ENCODE measurements at places on chromosomes 11 and 22.

- DNase-seq, result no peak
These were observed 9.7 kb downstream of the PATE3 start for GRCh38 chr11:125797641-125798040.

DNA sequence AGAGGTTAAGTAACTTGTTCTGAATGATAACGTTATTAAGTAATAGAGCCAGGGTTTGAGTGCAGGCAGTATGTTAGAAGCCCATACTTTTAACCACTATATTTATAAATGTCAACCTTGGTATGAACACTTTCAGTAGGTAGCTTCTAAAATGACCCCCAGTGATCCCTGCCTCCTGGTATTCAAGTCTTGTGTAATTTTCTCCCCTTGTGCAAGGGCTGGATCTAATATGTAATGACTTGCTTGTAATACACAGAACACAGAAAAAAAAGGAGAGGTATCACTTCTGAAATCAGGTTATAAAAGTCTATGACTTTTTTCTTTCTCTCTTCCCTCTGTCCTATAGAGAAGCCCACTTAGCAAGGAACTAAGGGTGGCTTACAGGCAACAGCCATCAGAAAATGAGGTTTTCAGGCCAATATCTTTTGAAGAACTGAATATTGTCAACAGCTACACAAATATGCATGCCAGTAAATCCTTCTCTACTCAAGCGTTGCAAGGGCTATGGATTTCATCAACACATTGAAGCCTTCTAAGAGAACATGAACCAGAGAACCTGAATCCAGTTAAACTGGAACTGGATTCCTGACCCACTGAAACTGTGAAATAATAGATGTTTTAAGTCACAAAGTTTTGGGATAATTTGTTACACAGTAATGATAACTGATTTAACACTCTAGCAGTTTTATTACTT lies 712.3 kb downstream of the METTL15 start:
- DNase-seq, result no peak

DNA sequence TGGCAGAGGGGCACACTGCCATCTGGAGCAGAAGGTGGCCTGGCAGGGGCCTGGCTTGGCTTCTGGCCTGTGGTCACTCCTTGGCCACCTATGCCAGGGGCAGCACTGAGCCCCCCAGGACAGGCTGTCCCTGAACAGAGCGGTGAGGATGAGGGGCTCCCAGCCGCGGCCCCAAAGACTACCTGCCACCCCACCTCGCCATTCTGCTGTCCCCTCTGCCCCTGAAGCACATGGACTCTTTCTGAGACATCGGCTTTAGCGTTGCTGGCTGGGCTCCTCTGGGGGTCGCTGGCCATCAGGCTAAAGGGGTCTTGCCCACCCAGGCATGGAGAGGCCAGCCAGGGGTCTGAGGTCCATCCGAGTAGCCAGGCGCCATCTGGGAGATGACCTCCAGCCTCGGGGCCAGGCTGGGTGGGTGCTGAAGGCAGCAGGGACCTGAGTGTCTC lies 87.8 kb downstream of the WNT7B start:
- DNase-seq, result no peak

DNA sequence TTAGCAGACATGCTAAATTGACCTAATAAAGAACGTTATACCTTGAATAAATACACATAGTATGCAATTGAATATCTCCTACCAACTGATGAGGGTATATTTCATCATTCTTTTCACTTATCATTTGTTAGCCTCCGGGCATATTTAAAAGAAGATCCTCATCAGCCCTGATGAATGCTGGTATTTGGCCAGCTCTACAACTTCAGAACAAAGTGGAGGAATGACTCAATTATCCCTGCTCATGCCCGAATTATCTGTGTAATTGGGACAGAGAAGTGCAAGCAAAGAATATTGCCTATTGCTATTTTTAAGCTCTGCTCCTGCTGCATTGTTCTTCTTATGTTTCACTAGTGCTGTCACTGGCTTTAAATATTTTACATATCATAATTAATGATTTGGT lies 622.1 kb downstream of the METTL15 start:
- DNase-seq, result no peak

GRCh38 chr11:18765554-18765953 lies 26.0 kb downstream of the PTPN5 start:
- DNase-seq, result no peak

- DNase-seq, result no peak
These were observed 73.1 kb upstream of the CTSC start for GRCh38 chr11:88410656-88411055.

DNA sequence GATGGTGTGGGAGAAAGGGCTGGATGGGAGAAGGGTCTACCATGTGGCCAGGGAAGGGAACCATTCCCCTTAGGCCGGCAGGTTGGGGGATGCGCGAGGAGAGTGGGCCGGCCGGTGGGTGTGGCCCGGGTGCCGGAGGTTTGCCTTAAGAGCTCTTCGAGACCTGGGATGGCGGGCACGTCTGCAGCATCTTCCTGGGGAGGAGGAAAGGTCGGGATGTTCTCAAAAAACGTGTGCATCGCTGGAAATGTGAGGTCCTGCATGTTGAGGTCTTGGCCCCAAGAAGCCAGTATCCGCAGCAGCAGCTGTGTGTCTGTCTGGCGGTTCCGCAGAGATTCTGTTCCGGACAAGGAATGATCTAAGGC lies 1.4 kb downstream of the NAV2 start:
- no peak for DNase-seq

DNA sequence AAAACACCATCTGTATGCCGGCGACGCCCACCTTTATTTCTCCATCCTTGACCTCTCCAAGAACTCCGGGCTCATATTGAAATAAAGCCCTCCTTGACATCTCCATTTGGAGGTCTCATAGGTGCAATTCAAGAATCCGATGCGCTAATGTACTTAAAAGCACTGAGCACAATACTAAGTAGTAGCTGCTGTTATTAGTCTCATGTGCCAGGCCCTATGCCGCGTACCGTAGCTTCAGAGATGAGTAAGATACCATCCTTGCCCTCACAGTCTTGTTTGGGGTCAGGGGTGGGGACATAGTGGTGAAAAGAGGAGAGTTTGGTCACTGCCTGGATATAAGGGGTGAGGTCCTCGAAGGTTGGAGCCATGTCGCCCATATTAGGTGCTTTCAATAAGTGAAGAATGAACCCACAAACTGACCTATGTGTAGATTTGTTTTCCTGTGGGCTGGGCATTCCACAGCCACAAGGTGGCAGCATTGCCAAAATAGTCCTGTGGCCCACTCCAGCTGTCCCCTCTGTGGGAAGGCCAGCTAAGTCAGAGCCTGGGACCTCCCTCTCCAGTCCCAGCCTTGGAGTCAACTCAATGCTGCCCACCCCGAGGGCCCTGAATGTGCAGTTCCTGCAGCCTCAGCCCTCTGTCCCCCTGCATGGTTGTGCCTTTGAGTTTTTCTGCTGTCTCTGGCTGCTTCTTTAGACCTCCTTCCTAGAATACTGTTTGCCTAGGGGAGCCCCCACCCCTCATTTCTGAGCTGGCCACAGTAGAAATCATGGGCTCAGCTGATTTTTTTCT lies 6.5 kb downstream of the DCPS start:
- DNase-seq, result peak; percentile 66

DNA sequence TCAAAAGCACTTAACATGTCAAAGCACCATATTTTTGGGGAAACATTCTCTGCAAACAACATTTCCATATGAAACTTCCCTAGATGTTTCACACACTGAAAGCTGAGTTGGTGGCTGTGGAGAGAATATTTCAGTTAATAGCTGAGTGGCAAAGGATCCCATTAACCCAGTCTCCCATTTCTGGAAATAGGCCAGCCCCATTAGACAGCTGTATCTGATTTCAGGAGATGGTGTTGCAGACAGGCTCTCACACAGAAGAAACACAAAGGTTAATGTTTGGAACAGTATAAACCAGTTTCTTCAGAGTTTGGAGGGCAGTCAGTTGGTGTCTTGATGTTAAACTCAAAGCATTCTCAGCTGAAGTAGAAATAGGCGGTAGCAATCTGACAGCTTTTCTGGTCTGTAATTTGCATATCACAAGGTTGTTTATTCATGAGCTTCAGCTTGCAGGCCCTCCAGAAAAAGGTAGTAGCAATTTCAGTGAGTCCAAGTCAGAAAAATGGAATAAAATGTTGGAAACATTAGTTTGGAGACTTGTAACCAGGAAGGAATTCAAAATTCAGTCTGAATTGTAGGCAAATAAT lies 15.5 kb upstream of the ZBTB44 start:
- DNase-seq, result no peak

- DNase-seq, result no peak
These were observed 21.9 kb downstream of the SAMM50 start for GRCh38 chr22:43976861-43977795.

DNA sequence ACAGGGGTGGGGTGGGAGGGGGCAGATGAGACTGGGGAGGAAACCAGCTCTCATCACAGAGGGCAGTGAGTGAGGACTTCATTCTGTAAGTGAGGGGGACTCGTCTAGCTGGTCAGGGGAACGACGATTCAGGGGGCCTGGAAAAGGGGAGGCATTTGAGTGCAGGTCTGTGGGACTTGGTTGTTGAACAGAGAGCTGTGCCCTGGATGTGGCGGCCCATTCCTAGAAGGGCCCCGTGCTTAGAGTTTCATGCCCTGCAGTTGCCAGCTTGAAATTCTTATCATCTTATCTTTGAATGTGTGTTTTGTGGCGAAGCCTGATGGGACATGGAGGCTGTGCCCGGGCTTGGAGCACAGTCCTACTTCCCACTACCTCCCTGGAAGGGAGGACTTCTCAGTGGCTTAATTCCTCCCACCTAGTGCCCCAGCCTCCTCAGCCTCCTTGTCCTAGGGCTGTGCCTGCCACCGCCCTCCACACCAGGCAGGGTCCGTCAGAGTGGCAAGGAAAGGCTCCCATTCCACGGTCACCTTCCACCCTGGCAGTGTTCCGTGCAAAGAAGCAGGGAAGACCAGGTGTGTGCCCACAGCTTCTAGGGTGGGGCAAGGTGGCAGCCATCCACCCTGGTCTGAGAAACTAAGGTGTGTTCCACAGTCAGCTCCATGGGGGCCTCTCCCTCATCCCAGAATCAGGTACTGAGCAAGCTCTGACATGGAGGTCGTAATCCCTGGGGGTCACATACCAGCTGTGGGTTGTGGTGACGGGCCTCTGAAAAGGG lies 59.7 kb upstream of the LMO1 start:
- DNase-seq, result no peak

DNA sequence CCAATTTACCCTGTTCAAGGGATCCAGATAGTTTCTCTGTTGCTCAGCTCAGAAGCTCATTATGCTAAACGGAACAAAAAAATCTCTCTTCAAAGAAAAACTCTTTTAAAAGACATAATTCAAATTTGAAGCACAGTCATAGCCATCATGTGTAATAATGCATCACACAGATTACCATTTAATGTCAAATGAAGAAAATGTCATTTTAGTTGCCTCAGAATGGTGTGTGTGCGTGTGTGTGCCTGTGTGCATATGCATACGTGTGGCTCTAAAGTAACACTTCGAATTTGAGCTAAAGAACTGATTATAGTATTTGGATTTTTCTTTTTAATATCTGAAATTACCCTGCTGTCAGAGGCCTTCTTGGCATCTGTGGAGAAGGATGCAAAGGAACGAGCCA lies 9.9 kb downstream of the TTC12 start:
- no peak for DNase-seq

- DNase-seq, result no peak
These were observed 21.8 kb upstream of the B3GAT1 start for GRCh38 chr11:134433806-134434205.

DNA sequence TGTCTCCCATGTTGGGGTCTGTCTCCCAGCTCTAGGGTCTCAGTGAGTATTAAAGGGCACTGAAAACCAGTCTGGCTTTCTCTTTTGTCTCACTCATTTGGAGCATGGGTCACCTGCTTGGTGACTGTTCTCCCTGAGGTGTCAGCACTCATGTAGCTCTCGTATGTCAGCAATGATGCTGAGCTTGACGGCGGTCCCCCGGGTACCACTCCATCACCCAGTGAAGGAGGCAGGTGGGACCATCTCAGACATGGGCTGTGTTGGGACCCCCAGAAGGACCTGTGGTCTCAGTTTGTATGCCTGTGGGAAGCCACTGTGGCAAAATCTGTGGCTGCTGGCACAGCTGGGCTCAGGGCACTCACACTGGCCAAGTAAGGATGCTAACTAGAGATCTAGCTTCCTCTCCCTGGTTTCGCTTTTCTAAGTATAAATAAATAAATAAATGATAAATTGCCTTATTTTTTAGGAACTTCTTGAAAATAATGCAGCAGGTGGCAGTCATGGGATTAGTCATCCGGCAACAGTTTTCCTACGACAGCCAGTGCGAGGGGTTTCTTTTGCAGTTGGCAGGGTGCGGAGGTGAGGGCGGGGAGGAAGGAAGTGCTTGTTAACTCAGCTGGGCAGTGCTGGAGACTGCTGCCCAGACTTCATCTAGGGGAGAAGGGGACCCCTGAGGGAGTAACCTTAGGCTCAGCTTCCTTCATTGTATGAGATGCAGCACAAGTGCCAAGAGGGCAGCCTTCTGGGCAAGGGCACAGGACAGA lies 48.8 kb downstream of the OSBP2 start:
- peak; percentile 76 for DNase-seq

DNA sequence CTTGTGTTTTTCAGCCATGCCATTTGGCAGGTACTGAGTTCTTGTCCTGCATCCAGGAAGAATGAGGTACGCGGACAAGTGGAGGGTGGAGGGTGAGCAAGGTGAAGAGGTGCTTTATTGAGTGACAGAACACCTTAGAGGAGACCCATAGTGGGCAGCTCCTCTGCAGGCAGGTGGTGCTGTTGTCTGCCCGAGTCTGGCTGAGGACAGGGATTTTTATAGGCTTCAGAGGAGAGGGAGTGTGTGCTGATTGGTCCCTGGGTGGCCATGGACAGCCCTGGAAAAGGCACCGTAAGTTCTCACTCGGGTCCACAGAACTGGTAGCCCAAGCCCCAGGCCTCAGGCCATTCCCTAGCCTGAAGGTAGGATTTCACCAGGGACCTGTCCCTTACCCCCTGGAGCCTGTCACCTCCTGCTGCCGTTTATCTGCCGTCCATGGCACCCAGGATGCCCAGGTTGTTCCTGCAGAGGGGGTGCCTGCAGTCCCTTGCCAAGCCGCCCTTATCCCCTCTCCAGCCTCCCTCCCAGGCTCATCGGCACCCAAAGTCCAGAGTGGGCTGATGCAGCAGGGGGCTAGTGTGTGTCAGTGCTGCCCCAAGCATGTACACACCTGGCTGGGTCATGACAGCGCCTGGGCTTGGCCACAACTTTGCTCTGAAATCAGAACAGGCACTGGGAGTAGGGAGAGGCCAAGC lies 213.6 kb downstream of the LRRC4C start:
- DNase-seq, result no peak

DNA sequence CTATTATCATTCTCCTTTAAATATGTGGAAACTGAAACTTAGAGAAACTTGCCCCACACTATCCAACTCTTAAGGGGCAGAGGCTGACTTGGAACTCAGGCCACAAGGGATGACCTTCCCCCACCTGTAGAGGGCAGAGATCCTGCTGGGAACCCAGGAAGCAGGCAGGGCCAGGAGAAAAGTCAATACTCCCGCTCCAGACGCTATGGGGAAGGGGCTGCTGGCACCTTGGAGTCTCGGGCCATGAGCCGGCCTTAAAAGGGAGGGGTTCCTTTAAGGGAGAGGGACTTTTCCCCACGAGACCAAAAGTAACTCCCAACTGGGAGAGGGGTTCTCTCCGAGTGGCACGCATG lies 620 bp upstream of the ANO5 start:
- no peak for DNase-seq

Measured in activated CD4-positive, alpha-beta T cell treated with anti-CD3 and anti-CD28 coated beads, Interleukin-10, Interleukin-2, amounts not matched to agents 100 ng/mL and 50 ng/mL, durations not matched to agents 16 hours and 8 hours (primary cell).